ENCODE measurements at places on chromosomes 16 and 17.

DNA sequence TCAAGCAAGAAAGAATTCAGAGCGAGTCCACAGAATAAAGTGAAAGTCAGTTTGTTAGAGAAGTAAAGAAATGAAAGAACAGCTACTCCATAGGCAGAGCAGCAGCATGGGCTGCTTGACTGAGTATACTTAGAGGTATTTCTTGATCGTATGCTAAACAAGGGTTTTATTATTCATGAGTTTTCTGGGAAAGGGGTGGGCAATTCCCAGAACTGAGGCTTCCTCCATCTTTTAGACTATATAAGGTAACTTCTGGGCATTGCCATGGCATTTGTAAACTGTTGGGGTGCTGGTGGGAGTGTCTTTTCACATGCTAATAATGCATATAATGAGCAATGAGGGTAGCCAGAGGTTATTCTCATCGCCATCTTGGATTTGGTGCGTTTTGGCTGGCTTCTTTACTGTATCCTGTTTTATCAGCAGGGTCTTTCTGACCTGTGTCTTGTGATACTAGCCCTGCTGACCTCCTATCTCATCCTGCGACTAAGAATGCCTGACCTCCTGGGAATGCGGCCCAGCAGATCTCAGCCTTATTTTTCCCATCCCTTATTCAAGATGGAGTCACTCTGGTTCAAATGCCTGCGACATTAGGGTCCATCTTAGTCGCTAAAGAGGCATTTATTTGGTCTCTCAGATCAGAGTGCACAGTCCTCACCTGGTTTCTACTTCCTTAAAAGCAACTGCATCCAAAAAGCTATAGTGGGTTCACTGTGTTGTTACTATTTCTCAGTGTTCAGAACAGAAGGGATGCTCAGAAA, 100.6 kb upstream of the CACNG5 start:
- no peak for DNase-seq

- DNase-seq: no peak
Measured at GRCh38 chr16:52113533-52114183, 433.3 kb downstream of the TOX3 start.

- no peak for DNase-seq
Measured at GRCh38 chr17:17716837-17717523, 35.7 kb downstream of the RAI1 start.

- no peak for DNase-seq
Measured at GRCh38 chr16:11242658-11243057, 13.3 kb downstream of the SOCS1 start.

- no peak for DNase-seq
Measured at GRCh38 chr16:85915125-85915845, 16.3 kb downstream of the IRF8 start.

DNA sequence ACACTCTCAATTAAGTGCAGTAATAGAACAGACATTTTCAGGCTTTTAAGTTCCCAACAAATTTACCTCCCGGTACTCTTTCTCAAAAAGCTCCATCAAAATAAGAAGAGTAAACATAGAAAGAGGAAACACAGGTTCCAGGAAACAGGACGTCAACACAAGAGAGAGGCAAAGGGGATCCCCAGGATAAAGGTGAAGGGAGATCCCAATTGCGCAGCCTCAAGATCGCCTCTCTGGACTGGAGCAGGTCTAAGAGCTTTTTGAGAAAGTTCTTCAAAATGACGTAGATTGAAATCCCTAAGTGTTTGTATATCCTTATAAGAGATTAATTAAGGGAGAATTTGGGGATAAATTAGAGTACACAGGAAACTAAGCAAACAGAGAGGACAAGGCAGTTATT, 3.9 kb upstream of the FXR2 start:
- no peak for DNase-seq

DNA sequence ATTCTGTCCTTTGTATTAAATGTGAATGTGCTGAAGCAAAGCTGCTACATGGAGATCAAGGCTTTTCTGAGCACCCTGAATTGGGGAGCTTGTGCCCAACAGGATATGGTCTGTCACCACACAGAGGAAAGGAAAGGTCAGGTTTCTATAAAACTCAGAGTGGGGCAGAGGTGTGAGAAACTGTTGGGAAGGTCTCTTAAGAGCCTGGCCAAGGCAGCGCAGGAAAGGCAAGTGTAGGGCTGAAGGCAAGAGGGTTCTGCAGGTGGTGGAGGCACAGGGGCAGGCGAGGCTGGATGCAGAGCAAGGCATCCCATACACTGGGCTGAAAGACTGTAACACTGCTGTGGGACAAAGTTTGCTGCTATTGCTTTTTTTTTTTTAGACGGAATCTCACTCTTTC, 8.1 kb downstream of the COX6A2 start:
- no peak for DNase-seq

GRCh38 chr17:17779015-17779611, 57.7 kb downstream of the SREBF1 start:
- no peak for DNase-seq

DNA sequence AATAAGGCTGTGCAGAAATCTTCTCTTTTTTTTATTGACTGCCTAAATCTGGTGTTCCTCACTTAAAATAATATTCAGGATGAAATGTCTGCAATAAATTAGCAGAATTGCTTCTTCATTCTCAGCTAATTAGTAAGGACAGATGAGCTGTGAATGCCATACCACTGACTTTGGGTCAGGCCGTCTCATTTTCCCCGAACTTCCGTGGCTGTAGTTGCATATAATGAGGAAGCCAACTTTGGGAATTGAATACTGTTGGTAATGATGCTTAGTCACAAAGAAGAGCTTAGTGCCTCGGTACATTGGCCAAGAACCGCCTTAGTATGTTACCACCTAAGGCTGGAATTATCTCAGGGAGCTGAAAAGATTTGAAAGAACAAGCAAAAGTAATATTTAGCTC, 47.6 kb downstream of the NUP93 start:
- no peak for DNase-seq

All from pons (tissue), 1 donor.